HS-27A (cell line): ENCODE measurements at places on chromosomes 6 and 20.
A peak's percentile ranks its signal among the peaks of the same experiment; 100 is the strongest.

GRCh38 chr6:138267971-138268895 lies 49.9 kb upstream of the PBOV1 start:
- no peak for DNase-seq

DNA sequence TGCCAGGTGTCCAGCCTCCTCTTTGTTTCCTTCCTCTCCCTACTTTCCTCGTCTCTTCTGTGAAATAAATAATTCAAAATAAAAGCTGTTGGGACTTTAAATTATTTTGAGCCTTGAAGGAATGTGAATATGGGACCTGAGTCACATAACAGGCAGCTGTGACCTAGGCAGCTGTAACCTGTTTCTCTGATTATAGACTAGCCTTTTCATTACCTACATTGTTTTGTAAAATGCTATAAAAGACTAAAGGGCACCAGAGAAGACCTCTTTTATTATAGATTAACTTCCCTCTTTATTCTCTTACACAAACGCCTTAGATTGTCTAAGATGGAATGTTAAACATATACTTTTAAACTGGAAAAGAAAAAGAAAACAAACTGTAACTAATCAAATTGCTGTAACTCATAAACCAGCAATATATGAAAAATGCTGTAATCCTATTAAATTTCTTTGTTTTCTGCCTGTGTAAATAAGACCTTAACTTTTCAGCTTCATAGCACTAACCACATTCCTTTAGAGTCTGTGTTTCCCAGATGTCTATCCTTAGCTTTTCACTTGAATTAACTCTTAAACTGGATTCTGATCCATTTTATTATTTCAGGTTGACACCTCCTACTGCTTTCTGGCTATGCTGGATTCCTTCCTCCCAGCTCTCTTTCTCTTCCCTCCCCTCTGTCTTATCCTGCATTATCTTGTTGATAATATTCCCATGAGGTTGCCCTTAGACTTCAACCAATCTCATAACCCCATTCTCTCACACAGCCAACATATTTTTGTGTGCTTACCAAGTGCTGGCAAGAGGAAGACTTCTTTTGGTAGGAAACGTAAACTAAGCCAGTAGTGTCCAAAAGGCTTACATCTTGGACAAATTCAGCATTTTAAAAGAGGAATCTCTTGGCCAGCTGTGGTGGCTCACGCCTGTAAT lies 69.2 kb downstream of the TPD52L1 start:
- DNase-seq: no peak

GRCh38 chr6:161031721-161032495 lies 40.3 kb downstream of the MAP3K4 start:
- DNase-seq: no peak

- DNase-seq: no peak
Observed at GRCh38 chr6:138346302-138347195, 31.2 kb upstream of the SMIM28 start.

- no peak for DNase-seq
Observed at GRCh38 chr6:134293659-134294161, 24.2 kb downstream of the SGK1 start.

- peak; percentile 50 for DNase-seq
Observed at GRCh38 chr6:17962436-17963031, 24.9 kb downstream of the KIF13A start.

GRCh38 chr6:5061152-5061551 lies 24.0 kb upstream of the PPP1R3G start:
- DNase-seq: no peak

- DNase-seq: no peak
Observed at GRCh38 chr6:52691718-52692117, 20.8 kb downstream of the TMEM14A start.

- DNase-seq: no peak
Observed at GRCh38 chr20:17399303-17399985, 131.7 kb downstream of the BFSP1 start.

DNA sequence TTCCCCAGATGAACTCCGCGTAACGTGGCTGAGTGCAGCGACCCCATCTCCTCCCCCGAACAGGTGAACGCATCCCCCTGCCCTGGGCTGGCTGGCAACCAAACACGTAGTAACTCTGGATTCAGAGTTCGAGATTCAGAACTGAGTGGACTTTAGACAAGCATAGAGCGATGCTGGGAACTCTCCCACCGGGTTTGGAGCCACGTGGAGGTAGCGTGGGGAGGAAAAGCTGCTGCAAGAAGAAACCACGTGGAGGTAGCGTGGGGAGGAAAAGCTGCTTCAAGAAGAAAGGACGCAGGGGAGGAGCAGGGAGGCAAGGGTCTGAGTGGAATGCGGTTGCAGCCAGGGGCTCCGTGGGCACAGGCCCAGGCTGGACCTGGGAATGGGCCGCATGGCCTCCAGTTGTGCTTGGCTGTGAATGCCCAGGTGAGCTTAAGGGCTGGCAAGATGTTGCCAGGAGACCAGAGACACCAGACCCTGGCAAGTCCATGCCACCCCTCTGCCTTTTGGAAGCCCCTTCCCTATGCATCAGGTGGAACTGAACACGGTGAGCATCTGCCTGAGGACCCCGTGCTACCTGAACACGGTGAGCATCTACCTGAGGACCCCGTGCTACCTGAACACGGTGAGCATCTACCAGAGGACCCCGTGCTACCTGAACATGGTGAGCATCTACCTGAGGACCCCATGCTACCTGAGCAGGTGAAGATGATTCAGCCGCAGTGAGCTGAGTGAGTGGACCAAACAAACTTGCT lies 118.0 kb upstream of the FRMD1 start:
- no peak for DNase-seq

GRCh38 chr6:137870744-137871247 lies 3.7 kb downstream of the TNFAIP3 start:
- no peak for DNase-seq

DNA sequence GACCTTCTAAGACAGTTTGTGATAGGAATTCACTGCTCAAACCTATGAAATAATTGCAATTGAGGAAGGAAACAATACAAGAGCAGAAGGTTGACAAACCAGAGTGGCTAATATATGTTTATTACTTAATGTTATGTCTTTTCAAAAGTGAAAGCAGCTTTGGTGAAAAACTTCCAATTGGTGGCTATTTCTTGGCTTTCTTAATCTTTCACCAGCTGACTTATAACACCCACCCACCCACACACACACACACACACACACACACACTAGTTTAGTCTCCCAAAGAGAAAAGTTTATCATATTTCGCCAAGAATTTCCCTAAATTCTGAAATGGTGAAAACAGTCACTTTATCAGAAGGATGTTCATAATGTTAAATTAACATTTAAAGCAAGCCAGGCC lies 583.5 kb downstream of the EYS start:
- no peak for DNase-seq

- no peak for DNase-seq
Observed at GRCh38 chr20:63566395-63567135, 7.5 kb downstream of the HELZ2 start.

DNA sequence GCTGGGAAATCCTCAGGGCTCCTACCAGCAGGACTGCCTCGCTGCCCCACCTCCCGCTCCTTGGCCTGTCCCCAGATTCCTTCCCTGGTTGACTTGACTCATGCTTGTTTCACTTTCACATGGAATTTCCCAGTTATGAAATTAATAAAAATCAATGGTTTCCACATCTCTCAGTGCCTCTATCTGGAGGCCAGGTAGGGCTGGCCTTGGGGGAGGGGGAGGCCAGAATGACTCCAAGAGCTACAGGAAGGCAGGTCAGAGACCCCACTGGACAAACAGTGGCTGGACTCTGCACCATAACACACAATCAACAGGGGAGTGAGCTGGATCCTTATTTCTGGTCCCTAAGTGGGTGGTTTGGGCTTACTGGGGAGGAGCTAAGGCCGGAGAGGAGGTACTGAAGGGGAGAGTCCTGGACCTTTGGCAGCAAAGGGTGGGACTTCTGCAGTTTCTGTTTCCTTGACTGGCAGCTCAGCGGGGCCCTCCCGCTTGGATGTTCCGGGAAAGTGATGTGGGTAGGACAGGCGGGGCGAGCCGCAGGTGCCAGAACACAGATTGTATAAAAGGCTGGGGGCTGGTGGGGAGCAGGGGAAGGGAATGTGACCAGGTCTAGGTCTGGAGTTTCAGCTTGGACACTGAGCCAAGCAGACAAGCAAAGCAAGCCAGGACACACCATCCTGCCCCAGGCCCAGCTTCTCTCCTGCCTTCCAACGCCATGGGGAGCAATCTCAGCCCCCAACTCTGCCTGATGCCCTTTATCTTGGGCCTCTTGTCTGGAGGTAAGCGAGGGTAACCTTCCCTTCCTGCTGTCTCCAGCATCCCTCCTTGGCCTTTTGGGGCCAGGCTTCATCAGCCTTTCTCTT lies at the start of gene CFB:
Gene CFB, plus strand, starts transcription at position 589 of the 863 bp plus-strand sequence. Its CDS starts 127 bp downstream, at position 716.
- DNase-seq: peak; percentile 79

GRCh38 chr6:49653438-49653837 lies 16.8 kb upstream of the RHAG start:
- no peak for DNase-seq

DNA sequence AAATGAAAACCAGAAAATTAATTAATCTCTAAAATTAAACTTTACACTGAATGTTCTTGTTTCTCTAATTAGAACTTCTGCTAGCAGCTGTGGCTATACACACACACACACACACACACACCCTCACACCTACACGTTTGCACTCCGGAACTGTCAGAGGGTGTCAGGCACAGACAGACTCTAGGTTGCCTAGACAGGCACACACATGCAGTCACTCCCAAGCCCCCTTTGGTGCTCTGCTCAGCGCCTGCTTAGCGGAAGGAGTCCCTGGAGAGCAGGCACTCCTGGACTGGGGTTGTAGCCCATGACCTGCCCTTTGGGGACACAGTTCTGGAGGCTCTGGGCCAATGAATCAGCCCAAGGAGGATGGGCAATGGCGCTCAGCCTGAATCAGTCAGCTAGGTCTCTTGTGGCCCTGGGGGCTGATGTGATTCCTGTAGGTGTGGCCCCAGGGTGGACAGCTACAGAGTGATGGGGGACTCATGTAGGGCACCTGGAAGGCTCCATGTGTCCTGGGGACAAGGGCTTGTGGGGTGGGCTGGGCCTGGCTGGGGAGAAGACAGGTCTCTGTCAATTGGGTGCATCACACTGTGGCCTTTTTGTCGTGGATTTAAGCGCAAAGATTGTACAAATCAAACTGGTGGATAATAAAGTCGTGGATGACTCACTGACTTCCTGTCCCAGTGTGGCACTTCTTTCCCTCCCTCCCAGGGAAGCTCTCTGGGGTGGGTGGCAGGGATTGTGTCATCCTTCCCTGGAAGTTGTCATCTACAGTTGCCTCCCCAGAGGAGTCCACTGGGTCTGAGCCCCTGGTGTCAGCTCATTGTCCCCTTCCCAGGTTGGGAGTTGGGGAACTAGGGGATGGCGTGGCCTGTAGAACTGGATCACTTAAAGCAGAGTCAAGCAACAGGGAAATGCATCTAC lies 8.8 kb downstream of the TMEM151B start:
- no peak for DNase-seq

- no peak for DNase-seq
Observed at GRCh38 chr6:137001299-137001976, 43.3 kb downstream of the IL20RA start.

GRCh38 chr6:53440336-53440945 lies 91.7 kb upstream of the ELOVL5 start:
- DNase-seq: no peak

GRCh38 chr20:60950561-60950960 lies 301.5 kb upstream of the CDH4 start:
- no peak for DNase-seq

DNA sequence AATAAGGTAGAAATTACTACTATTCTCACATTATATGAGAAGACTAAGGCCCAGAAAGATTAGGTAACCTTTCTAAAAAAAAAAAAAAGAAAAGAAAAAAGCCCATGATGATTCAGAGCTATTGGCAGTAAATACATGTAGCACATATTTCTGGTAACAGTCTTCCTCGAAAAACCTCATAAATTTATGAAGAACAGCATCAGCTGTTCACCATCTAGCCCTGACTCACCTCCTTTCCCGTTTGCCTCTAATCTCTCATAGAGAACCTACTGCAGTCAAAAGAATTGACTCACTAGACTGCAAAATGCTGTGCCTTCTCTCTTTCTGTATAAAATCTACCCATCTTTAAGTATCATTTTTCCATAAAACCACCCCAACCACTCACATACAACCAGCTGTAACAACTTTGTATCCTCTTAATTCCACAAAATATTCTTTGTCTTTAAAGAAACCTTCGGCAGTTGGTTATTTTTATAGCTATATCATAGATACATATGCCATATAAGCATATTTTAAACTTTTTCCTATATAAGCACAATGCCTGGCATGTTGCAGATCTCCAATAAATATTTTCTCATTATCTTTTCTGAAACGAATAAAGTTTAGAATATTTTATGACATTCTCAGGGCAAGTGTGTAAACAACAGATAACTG lies 152.7 kb upstream of the ENPP5 start:
- DNase-seq: no peak

GRCh38 chr6:17172836-17173470 lies 71.1 kb downstream of the STMND1 start:
- no peak for DNase-seq

DNA sequence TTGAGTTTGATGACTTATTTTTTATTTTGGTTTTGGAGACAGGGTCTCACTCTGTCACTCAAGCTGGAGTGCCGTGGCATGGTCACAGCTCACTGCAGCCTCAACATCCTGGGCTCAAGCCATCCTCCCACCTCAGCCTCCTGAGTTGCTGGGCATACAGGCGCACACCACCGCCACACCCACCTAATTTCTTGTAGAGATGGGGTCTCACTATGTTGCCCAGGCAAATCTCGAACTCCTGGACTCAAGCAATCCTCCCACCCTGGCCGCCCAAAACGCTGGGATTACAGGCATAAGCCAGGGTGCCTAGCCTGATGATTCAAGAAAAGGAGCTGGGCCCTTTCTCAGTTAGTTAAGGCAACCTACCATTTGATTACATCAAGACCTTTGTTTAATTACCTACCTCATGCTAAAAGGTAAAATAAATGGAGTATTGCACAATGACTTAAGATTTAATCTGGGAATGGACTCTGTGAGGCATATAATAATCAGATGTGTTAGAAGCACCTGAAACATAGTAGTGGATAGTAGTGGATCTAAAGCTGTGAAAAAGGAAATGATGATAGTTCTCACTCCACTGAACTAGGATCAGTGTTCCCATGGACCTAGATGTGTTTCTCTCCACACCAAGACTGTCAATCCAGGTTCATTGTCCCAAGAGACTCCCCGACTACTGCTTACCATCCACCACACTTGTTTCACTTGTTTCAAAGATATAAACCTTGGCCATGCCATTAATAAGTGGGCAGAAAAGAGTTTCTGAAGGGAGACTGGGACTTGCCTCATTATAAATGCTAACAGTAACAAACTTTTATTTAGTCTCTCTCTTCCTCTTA lies 2.1 kb downstream of the TNFRSF21 start:
- DNase-seq: no peak

DNA sequence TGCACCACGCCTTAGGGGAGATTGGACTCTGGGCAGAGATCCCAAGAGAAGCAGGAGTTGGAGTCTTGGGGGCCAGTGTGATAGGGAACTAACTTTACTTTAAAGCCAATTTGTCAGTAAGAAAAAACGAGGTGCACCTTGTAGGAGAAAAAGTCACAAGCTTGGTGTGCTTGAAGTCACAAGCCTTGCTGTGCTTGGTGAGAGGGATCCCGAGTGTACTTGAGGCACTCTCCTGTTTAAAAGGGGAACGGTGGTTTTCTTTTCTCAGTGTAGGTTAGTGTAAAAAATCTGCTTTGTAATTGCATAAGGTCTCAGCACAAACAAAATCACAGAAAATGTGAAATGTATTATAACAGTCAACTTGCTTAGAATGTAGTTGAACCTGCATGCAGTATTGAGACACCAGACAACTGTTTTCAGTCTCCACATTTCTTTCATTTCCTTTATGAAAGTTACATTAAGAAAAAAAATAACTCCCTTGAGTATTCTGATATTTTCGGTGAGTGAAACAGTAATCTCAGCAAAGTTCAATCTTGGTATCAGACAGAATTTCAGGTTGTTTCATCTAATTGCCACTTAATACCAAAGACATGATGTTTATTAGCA lies 111.1 kb upstream of the DUSP22 start:
- no peak for DNase-seq
